SW 1271 (cell line): ENCODE measurements at places on chromosomes 6 and 20.

DNA sequence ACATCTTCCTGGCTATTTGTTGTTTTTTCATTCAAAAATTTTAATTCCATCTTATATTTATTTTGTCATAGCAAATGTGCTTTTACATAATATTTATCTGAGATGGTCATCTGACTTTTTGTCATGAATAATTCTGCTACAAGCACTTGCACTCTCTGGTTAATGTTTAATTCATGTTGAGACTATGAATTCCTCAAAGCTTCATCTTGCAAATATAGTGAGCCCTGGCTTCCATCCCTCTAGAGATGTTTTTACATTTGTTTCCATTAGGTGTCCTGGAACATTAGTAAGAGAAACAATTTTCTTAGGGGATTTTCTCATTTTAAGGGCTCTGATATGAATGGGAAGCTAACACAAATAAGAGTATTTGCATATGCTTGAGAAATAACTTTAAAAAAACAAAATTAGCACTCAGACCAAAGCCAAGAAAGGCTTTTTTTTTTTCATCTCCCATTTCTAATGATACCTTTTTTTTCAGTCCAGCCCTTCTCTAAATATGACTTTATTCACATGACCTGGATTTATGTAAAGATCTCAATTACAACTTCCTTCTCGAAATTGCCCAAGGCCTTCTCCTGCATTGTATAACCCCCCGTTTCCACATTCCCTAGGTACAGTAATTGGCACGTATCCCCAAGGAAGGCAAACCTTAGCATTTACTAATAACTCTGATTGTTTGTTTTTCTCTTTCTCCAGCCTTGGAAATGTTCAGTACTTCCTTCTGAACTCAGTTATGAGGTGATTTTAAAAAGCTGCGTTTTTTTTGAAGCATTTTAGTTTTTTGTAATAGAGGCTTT, 797.0 kb upstream of the GJE1 start:
- no peak for DNase-seq

DNA sequence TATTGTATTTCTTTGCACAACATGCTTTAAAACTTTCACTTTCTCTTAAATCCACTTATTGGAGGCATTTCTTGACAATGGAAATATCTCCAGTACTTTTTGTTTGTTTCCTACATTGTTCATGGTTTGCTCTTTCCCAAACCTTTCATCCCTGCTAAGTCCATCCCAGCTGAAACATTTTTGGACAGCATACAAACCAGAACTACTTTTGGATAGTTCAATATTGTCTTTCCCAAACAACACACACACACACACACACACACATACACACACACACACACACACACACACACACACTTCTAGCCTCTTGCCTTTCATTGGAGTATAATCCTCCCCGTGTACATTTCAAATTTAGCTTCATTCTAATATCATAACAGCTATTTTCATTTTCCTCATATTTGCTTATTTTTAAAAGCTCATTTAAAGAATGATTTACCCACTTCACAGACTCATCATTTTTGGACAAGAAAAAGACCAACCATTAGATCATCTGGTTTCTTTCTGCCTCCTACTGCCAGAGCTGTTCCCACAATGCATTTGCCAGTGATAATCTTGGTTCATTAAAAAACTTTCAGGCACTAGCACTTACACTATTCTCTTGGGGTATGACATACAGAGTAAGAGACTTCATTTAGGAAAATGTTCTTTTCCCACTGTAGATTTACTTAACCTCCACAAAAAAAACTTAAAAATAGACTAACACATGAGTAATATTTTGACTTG, 248.1 kb downstream of the CD109 start:
- no peak for DNase-seq

DNA sequence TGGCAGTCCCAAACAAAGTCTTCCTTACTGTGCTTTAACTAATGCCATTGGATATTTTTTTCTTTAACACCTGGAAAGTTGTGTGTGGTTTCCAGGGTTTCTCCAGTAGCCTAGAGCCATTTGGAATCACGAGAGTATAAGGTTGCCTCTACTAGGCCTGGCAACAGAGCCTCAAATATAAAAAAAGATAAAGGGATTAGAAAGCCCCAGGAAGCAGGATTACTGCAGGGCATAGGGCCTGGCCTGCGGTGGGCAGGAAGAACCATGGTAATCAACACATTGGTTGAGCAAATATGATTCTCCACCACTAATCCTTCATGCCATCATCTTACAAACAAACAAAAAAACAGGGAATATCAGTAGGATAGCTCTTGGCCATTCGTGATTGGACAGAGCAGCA, 177.8 kb upstream of the GGTLC1 start:
- DNase-seq = no peak

- no peak for DNase-seq
Measured at GRCh38 chr6:80094017-80094416, 12.5 kb upstream of the BCKDHB start.

- DNase-seq = no peak
Measured at GRCh38 chr20:37421988-37422387, 76.0 kb downstream of the SRC start.

- DNase-seq = no peak
Measured at GRCh38 chr20:2010533-2010932, 16.7 kb upstream of the PDYN start.

- no peak for DNase-seq
Measured at GRCh38 chr6:69343851-69344250, 453.0 kb downstream of the LMBRD1 start.

GRCh38 chr6:43668151-43669028, 19.2 kb downstream of the MRPS18A start:
- peak; percentile 39 for DNase-seq

DNA sequence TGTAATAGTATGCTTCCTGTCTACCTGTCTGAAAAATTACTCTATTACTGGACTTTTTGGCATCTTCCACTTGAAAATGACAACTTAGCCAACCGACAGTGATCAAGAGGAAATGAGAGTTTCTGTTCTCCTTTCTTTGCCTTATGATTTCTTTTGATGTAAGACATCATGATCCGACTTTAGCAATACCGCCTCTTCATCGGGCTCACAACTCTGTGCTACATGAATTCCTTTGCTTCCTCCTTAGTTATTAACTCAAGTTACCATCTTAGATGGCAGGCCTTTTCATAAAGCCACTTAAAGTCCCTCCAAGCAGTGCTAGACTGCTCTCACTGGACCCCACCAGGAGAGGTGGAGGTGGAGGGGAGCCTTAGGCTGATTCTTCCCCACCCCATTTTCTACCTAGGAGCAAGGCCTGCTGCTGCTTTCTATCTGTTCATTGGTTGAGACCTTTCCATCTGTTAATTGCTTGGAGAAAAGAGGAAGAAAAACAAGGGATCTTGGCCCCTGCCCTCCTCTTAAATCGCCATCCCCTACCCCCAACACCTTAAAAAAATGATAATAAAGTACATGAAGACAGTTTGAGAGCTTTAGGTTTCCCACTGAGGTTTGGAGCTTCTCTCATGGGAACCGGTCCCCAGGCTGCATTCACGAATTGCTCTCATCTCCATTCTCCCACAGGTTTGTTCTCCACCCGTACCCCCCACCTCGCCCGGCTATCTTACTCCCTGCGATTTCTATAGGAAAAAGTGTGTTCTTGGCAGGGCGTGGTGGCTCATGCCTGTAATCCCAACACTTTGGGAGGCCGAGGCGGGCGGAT, 21.6 kb upstream of the MCM3 start:
- no peak for DNase-seq

GRCh38 chr6:109998159-109998785, 20.2 kb downstream of the GPR6 start:
- no peak for DNase-seq

GRCh38 chr6:4727671-4728435, 48.4 kb upstream of the CDYL start:
- no peak for DNase-seq

DNA sequence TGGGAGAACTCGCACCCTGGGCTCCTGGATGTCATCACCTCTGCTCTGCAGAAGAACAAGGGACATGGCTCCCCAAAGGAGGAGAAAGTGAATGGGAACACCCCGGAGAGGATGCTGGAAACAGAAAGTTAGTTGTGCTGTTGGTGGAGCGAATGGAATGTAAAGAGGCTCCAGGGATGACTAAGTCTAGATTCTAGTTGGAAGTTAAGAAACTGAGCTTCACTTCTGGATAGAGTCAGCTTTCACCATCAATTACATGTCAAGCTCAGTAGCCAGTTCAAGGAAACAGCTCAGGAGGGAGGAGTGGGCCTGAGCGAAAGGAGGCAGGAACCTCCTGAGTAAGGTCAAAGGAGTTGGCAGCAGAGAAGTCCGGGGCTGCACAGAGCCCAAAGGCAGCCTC, 132.1 kb upstream of the ARID1B start:
- DNase-seq = no peak

GRCh38 chr6:13678255-13678983, 33.2 kb downstream of the RANBP9 start:
- DNase-seq = no peak

GRCh38 chr20:9480066-9480465, 34.3 kb upstream of the LAMP5 start:
- DNase-seq = no peak

DNA sequence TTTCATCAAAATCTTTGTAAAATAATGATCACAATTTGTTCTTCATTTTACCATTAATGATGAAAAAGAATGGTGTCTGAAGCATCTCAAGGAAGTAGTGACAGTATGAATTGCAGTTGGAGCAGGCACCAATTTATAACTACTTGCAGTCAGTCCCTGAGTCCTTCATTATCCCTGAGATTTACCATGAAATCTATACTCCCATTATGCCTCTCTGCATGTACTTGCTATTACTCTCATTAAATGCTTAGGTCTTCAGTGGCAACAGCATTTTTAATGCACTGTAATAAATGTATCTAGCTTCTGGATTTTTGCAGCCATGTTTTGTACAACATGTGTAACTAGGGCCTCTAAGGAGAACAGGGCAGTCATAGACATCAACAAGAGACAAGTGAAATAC, 708.8 kb downstream of the EYS start:
- no peak for DNase-seq

DNA sequence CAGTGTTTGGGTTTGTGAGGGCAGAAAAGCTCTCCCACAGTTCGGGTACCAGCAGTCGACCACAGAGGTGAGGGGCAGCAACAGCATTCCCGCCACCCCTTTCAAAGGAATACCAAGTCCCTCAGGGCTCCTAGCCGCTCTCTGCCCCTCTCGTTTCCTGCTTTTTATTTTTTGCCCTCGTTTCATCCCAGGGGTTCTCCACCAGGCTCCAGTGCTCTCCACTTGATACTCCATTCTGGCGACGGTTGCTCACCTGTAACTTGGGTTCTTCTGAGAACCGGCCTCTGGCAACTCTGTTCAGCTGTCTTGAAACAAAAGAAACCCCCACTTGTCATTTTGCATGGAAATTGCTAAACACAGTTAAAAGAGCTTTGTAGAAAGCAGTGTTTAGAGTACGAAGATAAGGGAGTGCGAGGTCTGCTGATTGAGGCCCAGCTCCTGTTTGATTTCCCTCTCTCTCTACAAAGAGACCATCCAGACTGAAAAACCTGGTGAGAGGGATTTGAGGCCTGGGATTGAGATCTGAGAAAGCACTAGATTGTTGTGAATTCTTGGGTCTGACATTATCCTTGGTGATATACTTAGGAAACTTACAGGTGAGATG, 28.7 kb downstream of the IGF2R start:
- DNase-seq = no peak

DNA sequence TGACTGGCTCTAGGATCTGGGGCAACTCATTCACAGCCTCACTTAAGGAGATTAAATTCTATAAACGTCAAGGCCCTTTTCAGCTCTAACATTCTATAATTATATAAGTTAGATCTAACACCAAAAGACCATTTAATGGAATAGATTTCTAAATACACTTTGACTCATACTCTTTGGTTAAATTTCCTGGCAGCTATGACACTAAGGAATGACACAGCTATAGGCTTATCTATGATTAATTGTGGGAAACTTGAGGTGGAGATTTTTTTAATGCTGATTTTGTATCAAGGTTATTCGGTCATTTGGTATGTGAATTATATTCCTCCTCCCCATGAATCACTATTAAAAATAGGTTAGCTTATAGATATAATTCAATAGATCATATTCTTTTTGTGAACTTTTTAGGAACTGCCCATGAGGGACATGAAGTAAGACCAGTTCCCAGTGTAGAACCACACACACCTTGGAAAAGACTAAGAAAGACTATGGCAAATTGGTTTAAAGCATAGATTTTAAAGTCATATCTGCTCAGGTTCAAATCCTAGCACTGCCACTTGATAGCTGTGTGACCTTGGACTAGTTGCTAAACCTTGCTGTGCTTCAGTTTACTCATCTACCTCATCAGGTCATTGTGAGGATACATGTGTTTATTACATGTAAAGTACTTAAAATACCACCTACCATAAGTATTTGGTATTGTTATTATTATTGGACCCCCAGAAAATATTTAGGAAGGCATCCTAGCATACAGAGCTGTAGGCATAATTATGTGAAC, 116.0 kb downstream of the CRYBG1 start:
- no peak for DNase-seq

GRCh38 chr6:99344289-99344688, 5.2 kb downstream of the FAXC start:
- DNase-seq = no peak

DNA sequence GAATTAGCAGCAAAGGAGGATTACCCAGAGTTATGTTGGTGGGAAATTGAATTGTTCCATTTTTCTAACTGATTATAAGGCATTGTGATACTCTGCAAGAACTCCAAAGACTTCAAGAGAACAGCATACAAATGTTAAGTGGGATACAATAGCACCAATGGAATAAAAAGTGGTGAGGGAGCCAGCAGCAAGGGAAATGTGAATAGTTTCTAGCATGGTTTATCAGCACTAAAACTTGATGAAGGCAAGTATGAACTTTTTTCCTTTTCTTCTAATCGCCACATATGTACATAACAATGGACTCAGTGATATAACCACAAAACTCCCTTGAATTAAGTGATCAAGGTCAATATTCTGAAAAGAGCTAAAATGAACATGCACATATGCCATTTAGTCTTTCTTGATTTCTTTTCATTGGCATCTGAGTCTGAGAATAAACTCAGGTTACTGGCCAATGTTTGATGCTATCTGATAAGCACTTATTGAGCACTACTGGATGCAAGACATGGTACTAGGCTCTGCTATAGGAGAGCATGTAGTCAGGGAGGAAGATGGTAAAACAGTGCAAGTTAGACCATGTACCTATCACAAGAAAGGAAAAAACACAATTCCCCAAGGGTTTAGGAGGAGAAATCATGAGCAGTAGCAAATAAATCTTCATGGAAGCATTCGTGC, 36.6 kb upstream of the NOX3 start:
- DNase-seq = no peak

DNA sequence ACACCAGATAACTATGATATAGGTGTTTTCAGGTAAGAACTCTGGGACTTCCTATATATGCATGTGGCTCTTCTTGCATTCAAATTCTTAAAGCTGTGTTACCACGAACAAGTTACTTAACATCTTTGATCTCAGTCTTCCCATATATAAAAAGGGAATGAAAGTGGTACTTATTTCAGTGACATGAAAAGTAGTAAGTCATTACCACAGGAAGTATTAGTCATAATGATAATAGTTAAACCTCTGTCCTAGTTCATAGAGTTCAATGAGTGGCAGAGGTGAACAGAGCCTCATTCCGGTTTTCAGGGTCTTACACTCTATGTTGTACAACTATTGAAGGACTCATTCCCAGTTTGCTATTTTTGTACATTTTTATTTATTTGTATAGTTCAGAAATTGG, 237.0 kb downstream of the NKAIN2 start:
- no peak for DNase-seq

- no peak for DNase-seq
Measured at GRCh38 chr6:109008054-109008453, 86.6 kb downstream of the SESN1 start.

GRCh38 chr6:155670655-155671054, 215.0 kb upstream of the NOX3 start:
- no peak for DNase-seq

GRCh38 chr6:38549795-38550194, 89.9 kb downstream of the BTBD9 start:
- no peak for DNase-seq
